ENCODE measurements at places on chromosomes 6 and 20.

DNA sequence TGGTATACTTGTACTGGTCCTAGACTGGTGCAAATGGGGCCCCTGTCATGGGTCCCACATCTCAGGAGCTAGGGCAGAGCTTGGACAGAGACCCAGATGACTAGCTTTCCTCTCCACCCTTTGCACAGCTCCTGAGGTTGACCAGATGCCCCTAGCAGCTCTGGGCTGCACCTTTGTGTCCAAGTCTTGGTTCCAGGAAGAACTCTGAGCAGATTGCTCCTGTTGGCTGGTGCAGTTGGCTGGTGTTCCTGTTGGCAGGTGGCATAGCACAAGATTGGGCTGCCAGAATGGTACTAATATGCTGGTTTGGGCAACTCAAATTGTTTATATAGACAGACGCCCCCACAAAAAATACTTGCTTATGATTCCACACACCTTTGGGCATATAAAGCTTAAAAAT, 89.4 kb upstream of the EZR start:
- no peak for DNase-seq

GRCh38 chr6:69863766-69864165, 2.6 kb upstream of the COL19A1 start:
- no peak for DNase-seq

DNA sequence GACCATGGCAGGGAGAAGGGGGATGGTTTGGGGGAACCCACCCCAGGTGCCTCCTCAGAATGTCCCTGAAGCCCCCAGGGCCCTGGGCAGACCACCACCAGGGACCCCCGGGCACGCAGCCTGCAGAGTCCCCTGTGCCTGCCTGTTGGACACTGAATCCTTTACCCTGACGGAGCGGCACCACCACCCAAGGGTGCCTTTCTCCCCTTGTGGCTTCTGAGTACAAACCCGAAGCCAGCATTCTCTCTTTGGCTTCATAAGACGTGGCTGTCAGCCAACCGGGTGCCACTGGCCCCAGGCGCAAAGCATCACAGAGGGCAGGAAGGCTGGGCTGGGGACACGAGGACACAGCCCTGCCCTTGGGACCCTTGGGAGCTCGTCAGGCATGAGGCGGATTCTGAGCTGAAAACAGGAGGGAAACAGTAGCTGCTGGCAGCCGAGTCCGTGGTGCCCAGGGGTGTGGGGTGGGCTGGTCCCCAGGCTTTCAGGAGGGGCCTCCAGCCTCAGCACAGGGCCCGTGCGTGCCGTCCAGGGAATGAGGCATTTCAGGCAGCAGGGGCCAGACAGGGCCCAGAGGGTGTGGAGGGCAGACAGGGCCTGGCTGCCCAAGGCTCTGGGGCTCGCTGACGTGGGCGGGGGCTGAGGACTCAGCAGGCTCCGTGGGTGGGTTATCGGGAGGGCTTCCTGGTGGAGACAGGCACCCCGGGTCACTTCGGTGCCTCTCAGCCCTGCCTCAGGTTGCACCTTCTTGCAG, 3.5 kb downstream of the COL9A3 start:
- no peak for DNase-seq

DNA sequence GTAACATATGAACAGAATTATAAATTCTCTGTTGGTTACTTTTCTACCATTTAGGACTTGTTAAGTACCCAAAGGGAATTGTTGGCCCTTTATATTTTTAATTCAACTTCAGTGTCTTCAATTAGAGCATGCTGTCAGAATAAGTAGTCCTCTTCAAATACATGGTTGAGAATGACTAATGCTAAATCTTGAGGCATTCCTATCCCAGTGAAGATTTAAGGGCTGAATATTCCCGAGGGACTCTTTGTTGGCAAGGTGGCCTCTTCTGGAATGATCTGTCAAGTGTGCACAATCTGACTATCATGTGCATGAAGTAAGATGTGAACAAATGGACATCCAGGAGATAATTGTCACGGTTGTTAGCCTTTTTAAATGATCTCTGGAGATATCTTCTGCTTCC, 421.7 kb downstream of the BMP2 start:
- DNase-seq = no peak

GRCh38 chr6:32164295-32164694, at the start of gene EGFL8:
Gene EGFL8 (plus strand): TSS chr6:32164595. CDS start chr6:32166166, 1,571 bp downstream.
- no peak for DNase-seq

DNA sequence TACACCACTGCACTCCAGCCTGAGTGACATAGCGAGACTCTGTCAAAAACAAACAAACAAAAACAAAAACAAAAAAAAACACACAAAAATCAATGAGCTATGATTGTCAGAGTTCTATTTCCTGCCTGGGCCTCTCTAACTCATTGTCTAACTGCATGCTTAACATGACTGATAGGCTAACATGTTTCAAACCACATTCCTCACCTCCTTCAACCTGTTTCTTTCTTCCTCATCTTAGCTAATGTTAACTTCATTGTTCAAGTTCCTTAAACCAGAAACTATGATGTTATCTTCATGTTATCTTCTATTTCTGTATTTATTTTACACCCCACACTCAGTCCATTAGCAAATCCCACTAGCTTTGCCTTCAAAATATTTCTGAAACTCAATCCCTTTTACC, 41.5 kb downstream of the BEND6 start:
- no peak for DNase-seq

- peak; percentile 47 for DNase-seq
These were observed 119.0 kb downstream of the RTN4IP1 start for GRCh38 chr6:106510090-106510970.

GRCh38 chr6:118092086-118092485, 185.0 kb downstream of the SLC35F1 start:
- DNase-seq = no peak

Measured in cardiac fibroblast (primary cell).